ENCODE measurements at places on chromosomes 1 and 21.

- no peak for DNase-seq
Measured at GRCh38 chr1:100366209-100366525, 13.9 kb downstream of the CDC14A start.

DNA sequence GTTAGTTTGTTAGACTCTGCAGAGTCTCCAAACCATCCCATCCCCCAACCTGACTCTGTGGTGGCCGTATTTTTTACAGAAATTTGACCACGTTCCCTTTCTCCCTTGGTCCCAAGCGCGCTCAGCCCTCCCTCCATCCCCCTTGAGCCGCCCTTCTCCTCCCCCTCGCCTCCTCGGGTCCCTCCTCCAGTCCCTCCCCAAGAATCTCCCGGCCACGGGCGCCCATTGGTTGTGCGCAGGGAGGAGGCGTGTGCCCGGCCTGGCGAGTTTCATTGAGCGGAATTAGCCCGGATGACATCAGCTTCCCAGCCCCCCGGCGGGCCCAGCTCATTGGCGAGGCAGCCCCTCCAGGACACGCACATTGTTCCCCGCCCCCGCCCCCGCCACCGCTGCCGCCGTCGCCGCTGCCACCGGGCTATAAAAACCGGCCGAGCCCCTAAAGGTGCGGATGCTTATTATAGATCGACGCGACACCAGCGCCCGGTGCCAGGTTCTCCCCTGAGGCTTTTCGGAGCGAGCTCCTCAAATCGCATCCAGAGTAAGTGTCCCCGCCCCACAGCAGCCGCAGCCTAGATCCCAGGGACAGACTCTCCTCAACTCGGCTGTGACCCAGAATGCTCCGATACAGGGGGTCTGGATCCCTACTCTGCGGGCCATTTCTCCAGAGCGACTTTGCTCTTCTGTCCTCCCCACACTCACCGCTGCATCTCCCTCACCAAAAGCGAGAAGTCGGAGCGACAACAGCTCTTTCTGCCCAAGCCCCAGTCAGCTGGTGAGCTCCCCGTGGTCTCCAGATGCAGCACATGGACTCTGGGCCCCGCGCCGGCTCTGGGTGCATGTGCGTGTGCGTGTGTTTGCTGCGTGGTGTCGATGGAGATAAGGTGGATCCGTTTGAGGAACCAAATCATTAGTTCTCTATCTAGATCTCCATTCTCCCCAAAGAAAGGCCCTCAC lies at the start of gene OLIG2:
Gene OLIG2 (plus strand): TSS at position 447 of the 954 bp plus-strand sequence. CDS start 928 bp downstream, outside the sequence.
- DNase-seq = no peak

DNA sequence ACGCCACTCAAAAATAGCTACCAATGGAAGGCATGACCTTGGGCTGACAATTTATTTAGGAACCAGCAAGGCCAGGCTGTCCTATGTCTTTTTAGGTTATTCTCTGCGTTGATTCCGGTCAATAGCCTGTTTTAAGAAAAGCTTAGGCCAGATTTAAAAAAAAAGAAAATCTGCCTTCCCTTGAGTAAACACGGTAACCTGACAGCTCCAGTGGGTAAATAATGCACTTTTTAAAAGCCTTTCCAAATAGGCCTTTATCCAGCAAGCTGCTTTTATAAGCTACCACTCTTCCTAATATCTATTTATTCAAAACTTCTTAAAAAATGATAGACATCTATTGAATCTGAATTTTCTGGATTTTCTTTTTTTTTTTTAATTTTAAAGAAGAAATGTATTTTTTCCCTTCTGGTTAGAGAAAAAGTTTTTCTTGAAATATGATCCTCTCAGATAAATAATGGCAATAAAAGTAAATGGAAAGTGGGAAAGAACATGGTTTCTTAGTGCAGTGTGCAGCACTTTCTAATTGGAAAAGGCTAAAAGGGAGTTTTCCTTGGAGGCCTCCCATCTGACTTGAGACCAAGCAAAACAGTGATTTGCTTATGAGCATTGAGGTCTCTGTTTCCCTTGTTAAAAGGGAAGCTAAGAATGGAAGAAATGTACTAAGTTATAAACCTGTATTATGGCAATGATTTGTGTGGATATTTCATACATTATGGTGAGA lies 281.0 kb upstream of the RUNX1 start:
- DNase-seq = no peak

- DNase-seq = no peak
Measured at GRCh38 chr1:186374303-186375151, 526 bp downstream of the TPR start.

GRCh38 chr1:37123276-37124115 lies 89.2 kb upstream of the GRIK3 start:
- DNase-seq = no peak

DNA sequence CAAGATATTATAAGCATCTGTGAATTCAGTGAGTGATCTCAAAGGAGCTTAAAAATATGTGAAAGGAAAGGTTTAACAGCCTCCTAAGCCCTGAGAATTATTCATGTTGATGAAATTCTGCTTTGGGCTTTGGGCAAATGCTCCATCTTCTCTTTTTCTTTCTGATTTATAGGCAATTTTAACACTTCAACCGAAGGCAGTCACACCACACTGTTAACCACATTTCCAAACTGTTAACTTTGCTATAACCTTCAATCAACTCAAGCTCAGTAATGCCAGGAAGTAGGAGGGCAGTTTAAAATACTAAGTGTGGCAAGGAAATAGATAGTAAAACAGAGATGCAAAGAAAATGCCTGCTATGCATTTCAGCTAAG lies 54.4 kb upstream of the NEK7 start:
- no peak for DNase-seq

- no peak for DNase-seq
Measured at GRCh38 chr1:68795956-68796355, 299.1 kb upstream of the DEPDC1 start.

DNA sequence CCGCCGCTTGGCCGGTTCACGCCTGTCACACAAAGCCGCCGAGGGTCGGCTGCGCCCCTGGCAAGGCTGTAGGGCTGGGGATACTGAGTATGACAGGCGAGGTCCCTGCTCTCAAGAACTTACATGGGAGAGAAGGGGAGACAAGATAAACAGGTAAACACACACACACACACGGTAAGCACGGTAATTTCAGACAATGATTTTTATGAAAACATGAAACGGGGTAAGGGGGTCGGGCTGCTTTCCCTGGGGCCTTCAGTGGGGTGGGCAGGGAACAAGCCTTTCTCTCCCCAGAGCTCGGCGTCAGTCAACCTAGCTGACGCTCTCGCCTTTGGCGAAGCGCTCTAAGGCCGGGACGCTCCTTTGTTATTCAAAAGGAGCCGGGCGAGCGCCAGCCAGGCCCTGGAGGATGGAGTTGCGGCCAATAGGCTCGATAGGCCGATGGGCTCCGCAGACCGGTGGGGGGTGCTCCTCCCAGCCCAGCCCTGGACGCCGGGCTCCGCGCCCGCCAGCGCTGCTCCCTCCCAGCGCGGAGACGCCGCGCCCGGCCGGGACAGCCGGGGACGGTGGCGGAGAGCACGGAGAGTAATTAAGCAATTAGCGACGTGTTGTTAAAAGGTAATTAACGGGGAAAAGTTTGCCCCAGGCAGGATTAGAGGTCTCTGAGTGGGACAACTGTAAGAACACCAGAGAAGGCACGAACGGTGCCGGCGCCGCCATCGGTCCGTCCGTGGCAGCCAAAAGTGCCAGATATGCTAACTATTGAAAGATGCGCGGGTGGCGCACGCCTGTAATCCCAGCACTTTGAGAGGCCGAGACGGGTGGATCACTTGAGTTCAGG lies 950 bp upstream of the INKA2 start:
- DNase-seq = no peak

GRCh38 chr1:38992412-38993111 lies 1.5 kb downstream of the AKIRIN1 start:
- no peak for DNase-seq

DNA sequence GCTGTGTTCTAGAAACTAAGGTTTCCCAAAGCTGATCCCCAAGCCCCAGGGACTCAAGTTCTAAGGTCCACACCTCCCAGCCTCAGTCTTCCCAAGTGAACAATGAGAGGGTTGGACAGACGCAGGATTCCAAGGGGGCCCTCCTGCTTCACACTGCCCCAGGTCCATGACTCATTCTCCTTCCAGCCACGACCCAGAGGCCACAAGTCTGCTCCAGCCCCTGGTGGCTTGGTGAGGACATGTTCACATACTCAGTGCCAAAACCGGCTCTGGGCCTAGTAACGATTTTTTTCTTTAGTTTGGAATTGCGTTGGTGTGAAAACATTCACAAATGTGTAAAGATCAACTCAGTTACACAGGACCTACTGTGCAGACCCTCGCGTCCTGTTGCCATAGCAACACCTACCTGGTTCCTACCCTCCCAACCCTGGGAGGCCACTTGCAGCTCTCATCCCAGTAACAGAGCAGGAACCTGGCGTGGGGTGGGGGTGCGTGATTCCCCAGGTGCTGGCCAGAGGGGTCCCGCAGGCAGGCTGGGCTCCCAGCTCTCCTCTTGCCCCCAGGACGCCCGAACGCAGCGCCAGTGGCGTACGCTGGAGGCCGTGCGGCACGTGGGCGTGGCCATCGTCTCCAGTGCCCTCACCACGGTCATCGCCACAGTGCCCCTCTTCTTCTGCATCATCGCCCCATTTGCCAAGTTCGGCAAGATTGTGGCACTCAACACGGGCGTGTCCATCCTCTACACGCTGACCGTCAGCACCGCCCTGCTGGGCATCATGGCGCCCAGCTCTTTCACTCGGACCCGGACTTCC lies 57.0 kb downstream of the DISP3 start:
- no peak for DNase-seq

- no peak for DNase-seq
Measured at GRCh38 chr1:242847390-242847993, 323.0 kb upstream of the PLD5 start.

DNA sequence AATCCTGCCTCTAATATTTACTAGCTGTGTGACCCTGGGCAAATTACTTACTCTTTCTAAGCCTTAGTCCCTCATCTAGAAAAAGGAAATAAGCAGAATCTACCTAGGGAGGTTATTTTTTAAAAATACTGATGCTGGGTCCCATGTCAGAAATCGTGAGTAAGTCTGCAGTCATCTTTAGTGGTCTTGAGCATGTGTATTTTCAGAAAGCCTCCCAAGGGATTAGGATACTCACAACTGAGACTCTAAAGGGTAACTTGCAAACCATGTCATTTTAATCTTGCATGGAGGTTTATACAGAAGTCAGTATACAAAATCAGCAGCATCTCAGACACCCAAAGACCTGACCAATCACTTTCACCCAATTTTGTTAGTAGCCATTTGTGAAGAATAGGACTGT lies 43.2 kb downstream of the DSTYK start:
- DNase-seq = no peak

DNA sequence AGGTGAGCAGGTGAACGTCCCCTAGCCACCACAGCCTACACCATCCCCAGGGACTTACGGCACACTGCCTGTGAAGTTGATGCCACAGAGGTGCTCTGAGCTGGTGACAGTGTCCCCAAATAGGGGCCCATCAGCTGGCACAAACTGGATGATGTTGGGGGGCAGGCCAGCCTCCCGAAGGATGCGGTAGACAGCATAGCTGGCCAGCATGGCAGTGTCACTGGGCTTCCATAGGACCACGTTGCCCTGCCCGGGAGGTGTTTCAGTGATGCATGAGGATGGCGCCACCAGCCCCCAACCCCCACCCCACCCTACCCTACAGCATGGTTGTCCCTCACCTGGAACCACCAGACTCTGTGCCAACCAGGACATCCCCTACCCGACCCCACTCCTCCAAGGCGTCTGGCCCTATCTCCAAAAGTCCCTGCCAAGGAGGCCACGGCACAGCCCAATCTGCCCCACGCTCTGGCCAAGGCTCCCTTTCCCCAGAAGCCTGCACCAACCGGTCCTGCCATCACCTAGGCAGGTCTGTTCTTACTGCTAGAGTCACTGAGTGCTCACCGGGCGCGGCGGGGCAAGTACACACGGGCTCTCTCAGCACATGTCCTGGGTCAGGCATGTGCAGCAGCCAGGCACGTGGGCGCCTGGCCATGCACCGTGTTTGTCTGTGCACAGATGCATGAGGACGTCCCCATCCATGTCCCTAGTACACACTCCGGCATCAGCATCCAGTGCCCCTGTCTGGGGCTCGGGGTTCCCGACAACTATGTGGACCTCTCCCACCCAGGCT lies 20.5 kb downstream of the ALDH4A1 start:
- DNase-seq = no peak

DNA sequence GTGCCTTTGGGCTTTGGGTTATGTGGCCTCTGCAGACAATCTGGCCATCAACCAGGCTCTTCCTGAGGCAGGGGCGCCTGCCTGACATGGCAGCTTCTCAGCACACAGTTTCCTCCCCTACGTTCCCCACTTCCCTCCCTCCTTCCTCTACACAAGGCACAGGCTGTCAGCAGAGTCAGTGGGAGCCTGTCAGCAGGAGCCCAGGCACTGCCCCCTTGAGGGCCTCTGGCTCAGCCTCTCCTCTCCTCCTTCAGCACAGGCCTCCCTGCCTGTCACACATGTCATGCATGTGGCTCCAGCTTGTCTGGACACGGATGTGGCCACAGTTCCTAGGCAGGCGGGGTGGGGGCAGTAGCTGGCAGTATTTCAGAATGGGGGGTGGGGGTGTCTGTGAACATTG lies 52.2 kb upstream of the ARTN start:
- DNase-seq = no peak

GRCh38 chr1:3356827-3357460 lies 97.5 kb upstream of the ARHGEF16 start:
- DNase-seq = no peak

DNA sequence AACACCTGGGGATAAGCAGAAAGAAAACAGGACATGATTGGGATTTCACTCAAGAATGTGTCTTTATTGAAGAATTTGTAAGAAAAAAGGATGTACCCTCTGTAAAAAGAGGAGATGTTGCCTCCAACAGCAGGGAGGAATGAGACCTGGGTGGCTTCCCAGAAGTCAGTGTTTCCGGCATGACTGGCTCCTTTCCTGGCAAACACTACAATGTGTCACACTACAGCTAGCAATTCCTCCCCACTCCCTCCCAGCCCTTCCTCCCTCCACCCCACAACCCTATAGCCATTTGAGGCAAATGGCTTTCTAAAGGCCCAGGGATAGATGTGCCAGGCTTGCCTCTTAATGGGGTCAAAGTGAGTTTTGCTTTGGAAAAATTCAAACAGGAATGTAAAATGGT lies 11.5 kb upstream of the COL8A2 start:
- no peak for DNase-seq

- DNase-seq = no peak
Measured at GRCh38 chr21:30058928-30059327, 107.7 kb downstream of the CLDN17 start.

GRCh38 chr1:9618909-9619679 lies 30.4 kb downstream of the TMEM201 start:
- no peak for DNase-seq

GRCh38 chr1:220809704-220810103 lies 23.0 kb downstream of the MTARC1 start:
- no peak for DNase-seq

DNA sequence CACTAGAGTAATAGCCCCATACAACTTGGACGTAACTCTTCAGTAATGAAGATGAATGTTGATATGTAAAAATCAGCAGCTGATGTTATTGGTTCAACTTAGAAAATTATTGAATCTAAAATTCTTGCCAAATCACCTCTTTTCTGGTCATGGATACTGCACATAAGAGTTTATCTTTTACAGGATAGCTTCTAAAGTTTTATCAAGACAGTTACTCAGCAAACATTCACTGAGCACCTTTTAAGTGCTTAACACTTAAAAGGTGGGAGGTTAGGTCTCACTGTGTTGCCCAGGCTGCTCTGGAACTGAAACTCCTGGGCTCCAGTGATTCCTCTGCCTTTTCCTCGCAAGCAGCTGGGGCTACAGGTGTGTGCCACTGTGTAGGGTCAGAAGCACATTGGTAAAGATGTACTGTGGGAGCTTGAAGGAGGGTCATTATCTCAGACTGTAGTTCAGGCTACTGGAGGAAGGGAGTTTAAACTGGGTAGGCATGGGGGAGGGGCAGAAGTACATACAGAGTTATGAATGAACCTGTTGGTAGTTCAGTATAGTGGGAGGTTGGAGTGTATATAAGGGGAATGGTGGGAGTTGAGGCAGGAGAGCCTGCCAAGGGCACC lies 2.0 kb downstream of the MPZL1 start:
- no peak for DNase-seq
